H54 (cell line): ENCODE measurements at places on chromosomes 7 and 10.

DNA sequence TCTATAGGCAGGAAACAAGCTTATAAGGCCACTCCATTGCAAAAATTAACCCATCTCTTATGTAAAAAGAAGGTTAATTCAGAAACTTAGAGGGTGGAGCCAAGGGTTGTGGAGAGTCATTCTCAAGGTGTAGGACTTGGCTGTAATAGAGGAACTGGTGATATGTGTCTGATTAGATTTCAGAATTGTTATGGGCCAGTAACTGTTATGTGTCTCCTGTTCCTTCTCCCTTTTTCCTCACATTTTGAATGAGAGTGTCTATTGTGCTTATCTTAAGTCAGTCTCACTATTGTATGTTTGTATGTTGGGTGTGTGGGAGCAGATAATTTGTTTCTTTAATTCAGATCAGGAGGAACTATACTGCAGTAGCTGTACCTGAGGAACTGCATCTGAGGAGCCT is 49.1 kb downstream of the AHCYL2 start:
- DNase-seq: no peak

GRCh38 chr7:94562525-94562924 is 52.9 kb downstream of the CASD1 start:
- no peak for DNase-seq

DNA sequence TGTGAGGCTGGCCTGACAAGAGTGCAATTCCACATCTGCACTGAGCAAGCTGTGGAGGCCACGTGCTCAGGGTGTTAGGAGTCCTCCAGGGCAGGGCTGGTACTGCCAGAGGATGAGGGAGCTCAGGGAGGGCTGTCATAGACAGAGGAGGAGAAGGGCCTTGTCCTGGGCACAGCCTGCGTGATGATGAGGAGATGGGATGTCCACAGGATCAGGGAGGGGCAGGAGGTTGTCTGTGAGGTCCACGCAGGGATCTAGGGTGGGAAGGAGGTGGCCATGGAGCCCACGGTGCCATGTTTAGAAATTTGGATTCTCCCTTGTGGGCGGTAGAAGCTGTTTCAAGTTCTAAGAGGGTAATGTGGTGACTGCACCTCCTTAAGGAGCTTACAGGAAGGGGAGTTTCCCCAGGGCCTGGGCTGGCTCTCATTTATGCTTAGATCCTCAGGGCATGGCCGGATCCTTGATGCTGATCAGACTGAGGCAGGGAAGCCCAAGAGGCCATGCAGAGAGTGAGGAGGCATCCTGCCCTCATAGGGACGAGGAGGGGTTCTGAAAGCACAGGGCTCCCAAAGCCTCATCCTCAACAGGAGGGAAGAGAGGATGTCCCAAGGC is 30.3 kb downstream of the CHAT start:
- DNase-seq: no peak

GRCh38 chr7:51929818-51930217 is 613.2 kb upstream of the COBL start:
- no peak for DNase-seq

- DNase-seq: no peak
Measured at GRCh38 chr7:47979832-47980181, 392 bp upstream of the HUS1 start.

DNA sequence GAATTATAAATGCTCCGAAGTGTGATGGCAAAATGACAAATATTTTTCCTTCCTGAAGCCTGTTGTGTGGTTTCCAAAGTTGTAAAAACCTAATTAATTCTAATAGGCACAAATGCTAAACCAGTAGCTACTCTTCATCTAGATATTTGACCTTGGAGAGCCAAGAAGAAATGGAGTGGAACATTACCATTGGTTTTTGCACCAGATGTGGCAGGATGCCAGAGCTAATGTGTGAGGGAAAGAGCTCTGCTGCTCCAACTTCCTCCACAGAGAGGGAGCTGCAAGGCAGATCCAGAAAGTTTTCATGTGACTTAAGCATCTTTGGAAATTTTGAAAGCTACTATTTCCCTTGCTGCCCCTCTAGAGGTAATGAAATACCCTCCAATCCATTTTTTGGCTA is 65.1 kb upstream of the HPS1 start:
- DNase-seq: no peak

DNA sequence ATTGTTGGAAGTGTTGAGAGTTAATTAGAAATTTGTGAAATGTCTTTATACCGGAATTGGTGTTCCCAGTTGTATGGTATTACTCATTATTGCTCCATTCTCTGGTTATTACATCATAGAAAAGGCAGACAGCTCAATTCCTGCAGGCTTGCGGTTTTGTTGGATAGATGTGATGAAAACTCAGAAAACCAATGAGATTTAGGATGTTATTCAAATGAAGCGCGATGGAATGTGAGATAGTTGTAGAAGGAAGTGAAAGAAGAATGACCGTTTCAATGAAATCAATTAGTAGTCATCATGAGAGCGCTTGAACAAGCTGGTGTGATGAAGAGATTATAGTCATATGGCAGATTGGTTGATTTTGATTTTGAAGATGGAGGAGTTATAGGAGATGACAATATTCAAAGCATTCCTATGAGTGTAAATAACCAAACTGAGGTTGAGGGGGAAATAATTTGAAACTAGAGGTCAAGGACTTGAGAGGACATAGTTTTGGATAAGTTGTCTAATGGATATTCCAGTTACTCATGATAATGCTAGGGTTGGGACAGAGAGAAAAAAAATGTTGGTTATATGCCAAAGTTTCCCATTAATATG is 991.5 kb downstream of the NRG3 start:
- no peak for DNase-seq

- DNase-seq: no peak
Measured at GRCh38 chr10:80964955-80965614, 427.4 kb downstream of the SH2D4B start.

DNA sequence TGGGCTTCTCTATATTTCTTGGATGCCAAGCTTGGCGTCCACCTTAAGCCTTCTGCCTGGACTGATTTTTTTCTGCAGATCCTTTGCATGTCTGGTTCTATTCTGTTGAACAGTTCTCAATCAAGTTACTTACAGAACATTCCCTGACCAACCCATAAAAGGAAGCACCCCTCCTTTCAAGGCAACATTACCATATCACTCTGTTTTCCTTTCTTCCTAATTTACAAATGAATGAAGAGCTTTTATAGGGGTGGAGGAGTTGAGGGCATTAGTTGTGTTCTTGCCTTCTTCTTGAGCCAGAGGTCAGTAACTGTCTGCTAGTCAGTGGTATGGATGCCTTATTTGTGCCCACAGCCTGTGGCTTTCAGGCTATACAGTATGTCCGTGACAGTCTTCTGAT is 361.0 kb downstream of the PHTF2 start:
- no peak for DNase-seq

DNA sequence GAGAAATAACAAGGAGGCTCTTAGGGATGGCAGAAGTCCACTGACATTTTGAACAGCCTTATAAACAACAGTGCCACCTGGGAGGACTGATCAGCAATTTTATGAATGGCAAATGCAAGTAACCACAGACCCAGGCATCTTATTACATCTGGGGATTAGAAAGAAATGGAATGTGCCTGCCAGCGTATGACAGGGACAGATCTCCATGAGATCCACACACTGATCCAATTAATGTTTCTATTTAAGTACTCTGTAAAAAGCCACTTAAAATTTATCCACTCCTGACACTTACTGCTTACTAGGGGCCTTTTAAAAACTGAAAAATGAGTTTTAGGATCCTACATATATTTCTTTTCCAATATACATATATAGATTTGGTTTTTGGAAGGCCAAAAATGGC is 28.6 kb downstream of the PARD3 start:
- no peak for DNase-seq

- DNase-seq: no peak
Measured at GRCh38 chr10:131778842-131779241, 122.0 kb upstream of the PPP2R2D start.

DNA sequence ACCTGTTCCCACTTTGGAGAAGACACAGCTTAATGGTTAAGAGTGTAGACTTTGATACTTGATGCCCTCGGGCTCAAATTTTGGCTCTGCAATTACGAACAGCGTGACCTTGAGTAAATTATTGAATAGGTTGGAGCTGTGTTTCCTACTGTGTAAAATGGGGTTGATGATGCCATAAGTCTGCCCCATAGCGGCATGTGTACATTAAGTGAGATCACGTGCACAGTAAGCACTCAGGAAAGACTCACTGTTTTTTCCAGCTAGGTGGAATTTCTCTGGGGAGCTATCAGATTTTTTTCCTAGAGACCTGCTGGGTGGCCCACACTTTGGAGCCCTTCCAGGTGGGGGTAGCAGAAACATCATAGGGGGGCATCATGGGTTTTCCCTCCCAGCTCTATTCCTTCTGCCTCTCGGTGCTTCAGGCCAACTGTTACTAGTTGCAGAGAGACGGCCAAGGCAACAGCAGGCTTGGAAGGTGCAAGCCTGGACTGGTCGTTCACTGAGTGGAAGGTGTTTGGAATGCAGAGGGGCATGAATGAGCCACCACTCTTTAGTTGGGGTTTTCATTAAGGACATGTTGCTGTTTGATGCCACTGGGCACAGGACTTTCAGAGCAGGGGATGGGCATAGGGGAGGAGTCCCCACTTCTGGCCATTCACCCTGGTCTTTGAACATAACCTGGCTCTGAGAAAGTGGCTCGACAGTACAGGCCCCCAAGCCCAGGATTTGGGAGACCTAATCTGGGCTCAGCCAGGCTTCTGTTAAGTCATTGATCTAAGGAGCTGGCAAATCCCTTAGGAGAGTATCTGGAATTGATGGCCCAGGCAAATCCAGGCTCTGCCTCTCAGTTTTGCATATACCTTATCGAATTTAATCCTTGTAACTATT is 64.0 kb downstream of the SYPL1 start:
- DNase-seq: no peak

- no peak for DNase-seq
Measured at GRCh38 chr7:158556721-158557440, 30.7 kb downstream of the PTPRN2 start.

GRCh38 chr10:111923032-111923431 is 260.5 kb downstream of the GPAM start:
- no peak for DNase-seq

DNA sequence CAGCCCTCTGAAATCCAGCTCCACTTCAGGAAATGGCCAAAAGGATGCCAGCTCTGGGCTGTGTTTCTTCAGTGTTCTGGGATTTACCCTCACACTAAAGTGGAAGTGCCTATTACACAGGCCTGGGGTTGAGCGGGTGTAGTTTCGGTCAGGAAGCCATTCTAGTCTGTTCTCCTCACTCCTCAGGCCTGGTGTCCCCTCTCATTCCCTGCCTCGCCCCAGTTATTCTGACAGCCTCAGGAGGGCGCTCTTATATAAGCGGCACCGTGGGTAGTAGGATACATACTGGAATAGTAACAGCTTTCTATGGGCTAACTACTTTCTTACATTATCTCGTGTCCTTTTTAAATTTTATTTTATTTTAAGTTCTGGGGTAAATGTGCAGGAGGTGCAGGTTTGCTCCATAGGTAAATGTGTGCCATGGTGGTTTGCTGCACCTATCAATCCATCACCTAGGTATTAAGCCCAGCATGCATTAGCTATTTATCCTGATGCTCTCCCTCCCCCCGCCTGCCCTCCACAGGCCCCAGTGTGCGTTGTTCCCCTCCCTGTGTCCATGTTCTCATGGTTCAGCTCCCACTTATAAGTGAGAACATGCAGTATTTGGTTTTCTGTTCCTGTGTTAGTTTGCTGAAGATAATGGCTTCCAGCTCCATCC is 12.2 kb upstream of the LGI1 start:
- DNase-seq: peak; percentile 53

- no peak for DNase-seq
Measured at GRCh38 chr10:26524161-26524896, 86.2 kb downstream of the APBB1IP start.

DNA sequence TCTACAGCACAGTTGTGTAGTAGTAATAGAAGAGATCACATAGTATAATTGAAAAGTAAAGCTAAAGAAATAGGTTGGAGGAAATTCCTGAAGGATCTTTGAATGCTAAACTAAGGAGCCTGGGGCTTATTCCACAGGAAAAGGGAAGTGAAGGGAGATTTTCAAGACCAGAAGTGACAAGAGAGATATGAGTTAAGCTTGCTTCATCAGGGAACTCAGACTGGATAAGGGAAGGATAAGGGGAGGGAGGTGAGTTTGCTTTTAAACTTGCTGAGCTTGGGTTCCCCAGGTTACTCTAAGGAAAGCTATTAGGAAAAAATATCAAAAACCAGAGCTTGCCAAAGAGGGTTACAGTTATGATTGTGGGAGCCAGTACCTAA is 182.4 kb downstream of the RAPGEF5 start:
- no peak for DNase-seq

- no peak for DNase-seq
Measured at GRCh38 chr7:31518766-31519165, 4.9 kb downstream of the ITPRID1 start.

DNA sequence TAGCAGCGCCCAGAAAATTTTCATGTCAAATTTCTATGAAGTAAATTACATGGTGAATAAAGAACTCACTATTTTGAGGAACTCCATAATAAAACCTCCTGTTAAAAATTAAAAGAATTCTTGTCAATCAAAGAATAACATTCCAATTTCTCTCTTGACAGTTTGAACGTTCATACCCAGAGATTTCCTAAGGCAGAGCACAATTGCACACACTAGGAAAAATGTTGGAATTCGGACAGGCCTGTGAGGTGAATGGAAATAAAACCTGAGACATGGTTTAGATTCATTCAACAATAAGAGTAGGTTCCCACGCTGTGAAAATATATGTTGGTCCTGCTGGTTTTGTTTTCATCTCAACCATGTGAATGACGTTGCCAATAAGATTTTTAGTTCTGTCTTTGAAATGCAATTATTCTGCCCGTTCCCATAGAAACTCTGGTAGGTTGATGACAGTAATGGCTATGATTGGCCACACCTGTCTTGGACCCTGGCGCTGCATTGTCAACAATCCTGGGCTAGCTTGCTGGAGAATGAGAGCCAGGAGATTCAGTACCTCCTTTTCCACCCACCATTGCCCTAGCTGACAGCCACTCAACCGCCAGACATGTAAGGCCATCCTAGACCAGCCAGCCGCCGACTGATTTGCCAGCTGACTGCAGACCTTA is 43.3 kb upstream of the RAPGEF5 start:
- DNase-seq: no peak

- no peak for DNase-seq
Measured at GRCh38 chr7:857661-858060, 18.7 kb upstream of the GET4 start.

DNA sequence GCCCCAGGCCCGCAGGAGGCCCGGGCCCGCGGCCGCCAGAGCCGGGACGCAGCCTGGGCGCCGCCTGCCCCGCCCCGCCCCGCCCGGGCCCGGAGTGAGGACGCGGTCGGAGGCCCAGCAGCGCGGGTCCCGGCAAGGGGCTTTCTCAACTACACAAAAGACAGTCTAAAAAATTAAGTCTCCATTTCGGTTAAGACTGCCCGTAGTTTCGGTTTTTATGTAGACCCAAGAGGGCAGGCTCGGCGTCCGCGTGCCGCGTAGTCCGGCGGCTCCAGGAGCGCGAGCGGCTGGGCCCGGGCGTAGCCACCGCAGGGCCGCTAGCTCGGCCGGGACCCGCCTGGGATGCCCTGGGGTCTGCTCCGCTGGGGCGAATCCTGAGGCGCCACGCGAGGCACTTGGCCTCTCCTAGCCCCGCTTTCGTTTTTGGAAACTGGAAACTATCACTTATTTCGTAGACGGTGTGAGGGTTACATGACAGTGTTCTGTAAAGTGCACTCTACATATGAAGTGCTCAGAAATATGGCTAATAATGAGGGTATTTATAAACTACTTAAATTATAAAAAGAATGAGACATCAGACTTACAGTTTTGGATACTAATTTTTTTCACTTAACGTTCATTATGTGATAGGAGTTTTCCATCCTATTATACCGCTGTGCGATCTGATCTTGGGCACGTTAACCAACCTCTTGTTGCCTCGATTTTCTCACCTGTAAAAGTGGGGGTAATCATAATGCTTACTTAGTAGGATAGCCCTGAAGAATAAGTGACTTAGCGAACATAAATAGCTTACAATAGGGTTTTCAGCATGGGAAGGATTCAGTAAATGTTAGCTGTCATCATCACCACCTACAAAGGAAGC is 573 bp downstream of the BLVRA start:
- DNase-seq: peak; percentile 71
